ENCODE measurements at places on chromosomes 11 and 22.

- DNase-seq, result peak; percentile 67
These were observed 32.9 kb downstream of the LRRC32 start for GRCh38 chr11:76637491-76638269.

- DNase-seq, result no peak
These were observed 3.0 kb downstream of the TBRG1 start for GRCh38 chr11:124625504-124626168.

DNA sequence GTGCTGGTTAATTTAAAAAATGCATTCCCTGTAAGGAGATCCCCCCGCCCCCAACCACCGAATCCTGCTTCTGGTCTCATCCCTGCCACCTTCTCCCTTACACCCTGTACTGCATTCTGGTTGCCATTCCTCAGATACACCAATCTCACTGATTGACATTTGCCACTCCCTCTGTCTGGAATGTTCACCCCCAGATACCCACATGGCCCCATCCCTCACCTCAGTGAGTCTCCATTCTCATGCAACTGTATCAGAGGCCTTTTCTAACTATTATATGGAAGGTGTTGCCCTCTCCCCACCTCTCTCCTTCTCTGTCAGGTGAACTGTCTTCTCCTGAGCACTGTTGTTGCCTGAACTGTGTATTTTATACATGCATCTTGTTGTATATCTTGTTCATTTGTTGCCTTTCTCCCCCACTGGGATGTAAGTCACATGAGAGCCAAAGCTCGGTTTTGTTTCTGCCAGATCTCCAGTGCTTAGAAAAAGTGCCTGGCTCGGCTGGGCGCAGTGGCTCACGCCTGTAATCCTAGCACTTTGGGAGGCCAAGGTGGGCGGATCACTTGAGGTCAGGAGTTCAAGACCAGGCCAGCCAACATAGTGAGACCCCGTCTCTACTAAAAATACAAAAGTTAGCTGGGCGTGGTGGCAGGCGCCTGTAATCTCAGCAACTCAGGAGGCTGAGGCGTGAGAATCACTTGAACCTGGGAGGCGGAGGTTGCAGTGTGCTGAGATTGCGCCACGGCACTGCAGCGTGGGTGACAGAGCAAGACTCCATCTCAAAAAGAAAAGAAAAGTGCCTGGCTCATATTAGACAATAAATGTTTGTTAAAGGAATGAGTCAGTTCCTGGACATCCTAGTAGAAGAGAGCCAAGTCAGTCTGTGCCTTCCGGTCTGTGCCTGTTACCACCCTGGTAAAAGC is 61.0 kb downstream of the TNRC6B start:
- DNase-seq, result no peak

- no peak for DNase-seq
These were observed 19.0 kb upstream of the E2F8 start for GRCh38 chr11:19259487-19260345.

DNA sequence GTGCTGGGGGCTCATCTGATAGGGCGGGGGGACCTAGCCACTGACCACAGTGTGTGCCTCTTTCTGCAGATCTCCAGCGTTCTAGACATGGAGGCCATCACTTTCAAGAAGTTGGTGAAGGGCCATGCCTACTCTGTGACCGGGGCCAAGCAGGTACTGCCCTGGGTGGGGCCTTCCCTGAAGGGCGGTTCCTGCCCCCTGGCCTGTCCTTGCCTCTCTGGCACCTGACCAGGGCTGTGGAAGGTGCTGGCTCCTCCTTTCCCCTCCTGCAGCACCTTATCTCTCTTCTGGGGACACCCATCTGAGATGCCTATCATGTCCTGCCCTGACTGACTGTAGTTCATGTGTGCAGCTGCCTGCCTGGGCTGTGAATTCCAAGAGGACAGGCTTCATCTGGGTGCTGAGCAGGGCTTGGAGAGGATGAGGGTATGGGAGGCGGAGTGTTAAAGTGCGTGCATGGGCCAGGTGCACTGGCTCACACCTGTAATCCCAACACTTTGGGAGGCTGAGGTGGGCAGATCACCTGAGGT is 5.5 kb downstream of the CAPN1 start:
- no peak for DNase-seq

GRCh38 chr11:27166130-27166529 is 125.5 kb downstream of the BBOX1 start:
- DNase-seq, result no peak

GRCh38 chr11:105960252-105961245 is 61.5 kb downstream of the MSANTD4 start:
- DNase-seq, result no peak

GRCh38 chr22:28180804-28181731 is 262.0 kb upstream of the PITPNB start:
- no peak for DNase-seq

- no peak for DNase-seq
These were observed 1074.9 kb downstream of the FAM181B start for GRCh38 chr11:81658722-81659121.
